Stimulated activated CD4-positive, alpha-beta T cell treated with anti-CD3 and anti-CD28 coated beads, Interleukin-4, amount 100 ng/mL, for 24 hours (primary cell): ENCODE measurements at places on chromosomes 3 and 15.

DNA sequence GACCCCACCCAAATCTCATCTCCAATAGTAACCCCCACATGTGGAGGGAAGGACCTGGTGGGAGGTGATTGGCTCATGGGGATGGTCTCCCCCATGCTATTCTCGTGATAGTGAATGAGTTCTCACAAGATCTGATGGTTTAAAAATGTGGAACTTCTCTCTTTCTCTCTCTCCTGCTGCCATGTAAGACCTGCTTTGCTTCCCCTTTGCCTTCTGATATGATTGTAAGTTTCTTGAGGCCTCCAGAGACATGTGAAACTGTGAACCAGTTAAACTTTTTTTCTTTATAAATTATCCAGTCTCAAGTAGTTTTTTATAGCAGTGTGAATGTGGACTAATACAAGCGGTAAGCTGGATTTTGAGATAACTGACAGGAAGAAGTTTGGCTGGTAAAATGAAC, 60.3 kb upstream of the MBNL1 start:
- no peak for DNase-seq

GRCh38 chr15:86040356-86041033, 39.2 kb upstream of the AGBL1 start:
- DNase-seq: no peak

DNA sequence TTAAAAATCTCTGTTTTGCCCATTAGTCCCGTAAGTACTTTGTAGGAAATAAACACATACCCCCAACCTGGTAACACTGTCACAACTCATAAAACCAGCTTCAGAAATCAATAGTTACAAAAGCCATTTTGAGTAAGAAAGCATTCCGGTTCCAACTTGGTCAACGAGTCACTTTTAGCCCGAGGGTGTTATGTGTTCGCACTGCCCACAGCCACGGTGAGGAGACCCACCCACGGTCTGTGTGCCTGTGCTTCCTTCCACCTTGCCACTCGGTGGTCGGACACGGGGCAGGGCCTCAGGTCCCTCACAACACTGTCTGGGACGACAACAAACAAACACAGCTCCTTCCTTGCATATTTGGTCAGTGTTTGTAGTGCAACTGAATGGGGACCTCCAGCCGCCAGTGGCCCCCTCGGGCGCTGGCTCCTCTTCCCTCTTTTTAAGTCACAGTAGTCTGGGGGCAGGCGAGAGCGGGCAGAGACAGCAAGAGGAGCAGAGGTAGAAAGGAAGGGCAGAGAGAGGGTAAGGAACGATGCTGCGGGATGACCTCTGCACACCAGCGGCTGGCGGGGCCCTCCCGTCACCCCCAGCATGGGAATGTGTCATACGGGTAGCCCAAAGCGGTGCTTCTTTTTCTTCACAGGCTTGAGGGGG, 5.2 kb upstream of the MUSTN1 start:
- DNase-seq: no peak

DNA sequence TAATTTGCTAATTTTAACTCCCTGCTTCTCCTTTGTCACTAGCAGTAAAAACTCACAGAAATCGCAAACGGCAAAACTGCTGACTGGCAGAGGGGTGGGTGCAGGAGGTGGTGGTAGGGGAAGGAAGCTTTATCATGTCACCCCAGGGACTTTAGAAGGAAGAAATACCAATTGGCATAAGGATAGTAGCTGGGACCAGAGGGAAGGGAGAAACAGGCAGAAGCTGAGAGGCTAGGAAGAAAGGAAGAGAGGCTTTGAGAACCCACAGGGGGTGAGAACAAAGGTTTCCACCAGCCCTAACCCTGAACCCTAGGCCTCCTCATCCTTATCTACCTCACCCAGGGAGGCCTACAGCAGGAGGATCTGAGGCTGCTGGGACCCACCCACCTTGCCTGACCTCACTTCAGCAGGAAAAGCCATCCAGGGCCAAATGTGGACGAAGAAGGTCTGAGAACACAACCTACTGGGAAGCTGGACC, 10.7 kb downstream of the ITGB5 start:
- no peak for DNase-seq

DNA sequence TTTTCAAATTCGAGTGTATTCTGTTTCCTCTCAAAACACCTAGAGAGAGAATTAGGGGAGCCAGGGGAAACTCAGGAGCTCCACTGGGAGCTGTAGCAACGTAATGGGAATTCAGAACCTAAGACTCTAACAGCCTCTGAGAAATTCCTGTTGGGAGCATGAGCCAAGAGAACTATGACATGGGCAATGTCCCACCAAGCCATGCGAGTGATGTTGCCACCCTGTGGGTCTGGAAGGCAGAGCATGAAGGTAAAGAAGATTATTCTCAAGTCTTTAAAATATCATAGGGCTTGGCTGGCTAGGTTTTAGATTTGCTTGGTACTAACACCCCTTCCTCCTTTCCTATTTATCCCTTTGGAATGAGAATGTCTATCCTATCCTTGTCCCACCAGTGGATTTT, 392.6 kb upstream of the ADAMTS9 start:
- no peak for DNase-seq

DNA sequence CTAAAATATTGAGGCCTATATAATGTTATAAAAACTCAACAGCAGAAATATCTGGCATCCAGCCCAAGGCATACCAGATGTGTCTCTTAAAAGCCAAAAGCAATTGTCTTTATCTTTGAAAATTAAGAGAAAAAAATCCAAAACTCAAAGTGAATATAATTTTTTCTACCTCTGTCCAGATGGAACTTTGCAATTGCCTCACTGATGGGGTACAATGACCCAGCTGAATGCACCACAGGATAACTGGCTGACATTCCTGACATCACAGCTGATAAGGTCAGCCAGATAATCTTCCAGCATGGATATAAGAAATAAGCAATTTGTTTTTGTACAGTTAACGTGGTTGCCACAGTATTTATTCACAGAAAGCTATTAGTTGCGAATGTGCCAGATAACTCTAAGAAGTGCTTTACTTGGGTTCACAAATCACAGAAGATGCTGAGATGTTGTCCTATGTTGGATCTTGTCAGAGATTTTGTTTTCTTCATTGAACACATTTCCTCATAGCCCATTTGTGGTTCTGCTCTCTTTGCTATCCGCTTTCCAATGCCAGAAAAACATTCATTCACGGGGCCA, 566.9 kb upstream of the CCDC54 start:
- no peak for DNase-seq

- DNase-seq: peak; percentile 47
These were observed 32.4 kb upstream of the SLC6A11 start for GRCh38 chr3:10783360-10784351.

GRCh38 chr3:55870594-55870993, 383.5 kb upstream of the WNT5A start:
- DNase-seq: no peak

GRCh38 chr15:69305204-69305931, 6.7 kb downstream of the PAQR5 start:
- DNase-seq: no peak

GRCh38 chr3:171192176-171192854, 165.8 kb upstream of the SLC2A2 start:
- no peak for DNase-seq

- no peak for DNase-seq
These were observed 3.0 kb downstream of the FAM174B start for GRCh38 chr15:92652576-92652966.

DNA sequence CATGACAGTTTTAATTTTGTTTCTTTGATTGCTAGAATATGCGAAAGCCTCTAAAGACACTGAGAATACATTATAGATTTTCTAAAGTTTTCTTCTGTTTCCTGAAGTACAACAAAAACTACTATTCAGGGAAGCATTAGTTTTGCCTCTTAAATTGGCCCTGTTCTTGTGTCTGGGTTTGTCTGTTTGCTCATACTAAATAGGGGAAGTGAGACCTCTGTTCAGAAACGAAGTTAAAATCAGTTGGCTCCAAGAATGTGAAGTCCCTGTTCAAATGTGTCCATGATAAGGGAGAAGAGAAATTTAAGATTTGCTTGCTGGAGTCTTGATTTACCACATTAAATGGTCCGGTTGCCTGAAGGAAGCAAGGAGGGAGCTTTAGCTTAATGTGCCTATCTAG, 327.3 kb upstream of the GBE1 start:
- no peak for DNase-seq

DNA sequence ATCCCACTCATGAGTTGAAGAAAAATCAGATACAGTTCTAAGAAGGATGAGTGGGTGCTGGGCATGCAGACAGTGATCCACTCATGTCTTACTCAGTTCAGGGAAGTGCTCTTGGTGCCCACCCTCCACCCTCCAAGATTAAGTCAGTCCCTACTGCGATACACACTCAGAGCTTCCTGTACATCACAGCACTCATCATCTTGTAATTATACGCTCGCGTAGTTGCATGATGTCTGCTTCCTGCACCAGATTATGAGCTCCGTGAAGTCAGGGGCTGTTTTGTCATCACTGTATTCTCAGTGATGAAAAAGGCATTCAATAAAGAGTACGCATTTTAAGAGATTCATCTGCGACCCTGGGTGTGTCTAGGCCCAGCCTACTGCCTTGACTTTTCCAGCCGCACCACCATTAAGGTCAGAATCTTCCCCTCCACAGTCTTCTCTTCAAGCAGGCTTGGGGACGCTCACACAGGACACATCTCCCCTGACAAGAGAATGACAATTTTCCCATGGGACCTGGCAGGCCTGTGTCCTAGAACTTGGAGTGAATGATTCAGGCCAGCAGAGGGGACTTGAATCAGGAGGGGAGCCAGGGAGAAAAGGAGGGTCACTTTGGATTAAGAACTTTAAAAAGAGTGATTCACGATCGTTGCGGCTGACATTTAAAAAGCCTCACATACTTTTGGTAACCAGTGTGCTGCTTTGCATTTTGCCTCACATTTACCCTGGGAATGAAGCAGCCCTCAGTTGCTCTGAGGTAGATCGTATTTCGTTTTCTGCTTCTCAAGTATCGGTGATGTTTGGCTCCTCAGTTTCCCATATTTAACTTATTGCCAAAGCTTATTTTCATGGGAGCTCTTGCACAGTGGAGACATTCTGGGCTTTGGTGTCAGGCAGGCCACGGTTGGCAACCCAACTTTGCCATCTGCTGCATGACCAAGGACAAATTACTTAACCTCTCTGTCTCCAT, 7.9 kb upstream of the PDE8A start:
- no peak for DNase-seq

DNA sequence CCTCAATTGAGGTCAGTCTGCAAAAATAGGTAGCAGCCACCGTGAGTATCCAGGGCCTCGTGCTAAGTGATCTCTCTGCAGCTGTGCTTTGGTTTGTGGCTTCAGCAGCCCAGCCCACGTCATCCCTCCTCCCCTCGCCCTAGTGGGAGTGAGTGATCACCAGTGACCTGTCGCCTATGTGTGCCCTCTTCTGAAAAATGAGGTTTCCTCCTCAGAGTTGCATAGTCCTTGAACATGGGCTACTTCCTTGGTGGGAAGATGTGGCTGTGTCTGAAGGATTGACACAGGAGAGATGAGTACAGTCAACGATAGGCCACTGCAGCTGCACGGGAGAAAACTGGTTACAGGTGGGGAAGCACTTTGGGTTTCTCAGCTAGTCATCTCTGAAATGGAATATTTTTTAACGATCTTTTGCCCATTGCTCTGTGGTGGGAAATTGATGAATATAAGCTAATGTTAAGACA, 144.8 kb upstream of the BHLHE40 start:
- DNase-seq: peak; percentile 77

DNA sequence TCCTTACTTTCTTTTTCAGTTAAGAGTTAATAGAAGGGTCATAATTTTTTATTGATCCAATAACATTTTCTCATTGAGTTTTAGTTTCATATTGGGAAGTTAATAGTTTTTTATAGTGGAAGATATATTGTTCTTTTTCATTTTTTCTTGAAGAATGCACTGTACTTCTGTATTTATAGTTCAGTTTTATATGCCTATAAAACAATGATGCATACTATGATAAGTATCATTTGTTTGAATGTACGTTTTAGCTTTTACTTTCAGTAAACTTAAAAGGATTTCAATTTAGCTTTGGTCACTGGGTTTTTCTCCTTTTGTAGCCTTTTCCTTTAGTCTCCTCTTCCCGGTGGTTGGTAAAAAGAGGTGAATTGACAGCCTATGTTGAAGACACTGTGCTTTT, 98.8 kb downstream of the DHX36 start:
- no peak for DNase-seq

- DNase-seq: no peak
These were observed 61.3 kb downstream of the PPARG start for GRCh38 chr3:12349895-12350811.

- no peak for DNase-seq
These were observed 27.9 kb upstream of the FAM174B start for GRCh38 chr15:92683511-92683834.

- peak; percentile 36 for DNase-seq
These were observed 670 bp downstream of the PRKCI start for GRCh38 chr3:170222647-170223541.

- DNase-seq: no peak
These were observed 612.2 kb upstream of the GOLIM4 start for GRCh38 chr3:168707900-168708299.

- no peak for DNase-seq
These were observed 189.6 kb upstream of the MLF1 start for GRCh38 chr3:158381262-158381868.

DNA sequence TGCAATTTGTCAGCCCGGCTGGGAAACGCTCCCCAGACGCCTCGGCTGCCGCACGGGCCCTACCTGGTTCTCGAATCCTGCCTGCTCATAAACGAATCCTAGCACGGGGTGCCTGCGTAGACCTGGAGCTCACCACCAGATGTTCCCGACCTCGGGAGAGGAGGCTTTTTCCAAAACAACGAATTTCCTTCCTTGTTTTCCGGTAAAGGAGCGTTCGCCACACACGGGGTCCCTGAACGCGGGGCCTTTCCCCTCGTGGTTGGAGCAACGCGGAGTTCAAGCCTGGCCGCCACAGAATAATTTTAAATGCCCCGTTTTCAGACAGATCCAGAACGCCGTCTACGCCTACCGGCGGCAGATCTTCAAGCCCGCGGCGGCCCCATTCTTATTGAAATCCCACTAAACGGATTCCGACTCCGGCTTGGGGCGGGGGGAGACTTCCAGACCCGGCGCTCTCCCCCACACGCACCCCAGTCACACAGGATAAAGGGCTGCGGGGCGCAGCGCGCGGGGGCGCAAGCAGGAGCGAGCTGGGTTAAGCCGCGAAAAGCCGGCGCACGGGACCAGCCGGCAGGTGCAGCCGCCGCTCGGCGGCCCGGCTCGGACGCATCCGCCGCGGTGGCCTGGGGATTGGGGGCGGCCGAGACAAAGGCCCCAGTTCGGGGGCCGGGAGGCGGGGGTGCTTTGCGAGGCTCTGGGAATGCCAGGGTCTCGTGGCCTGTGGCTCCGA, 895 bp downstream of the GATA2 start:
- DNase-seq: no peak

GRCh38 chr3:139552632-139553365, 13.3 kb upstream of the RBP1 start:
- DNase-seq: no peak
